ENCODE measurements at places on chromosomes 12 and 14.

DNA sequence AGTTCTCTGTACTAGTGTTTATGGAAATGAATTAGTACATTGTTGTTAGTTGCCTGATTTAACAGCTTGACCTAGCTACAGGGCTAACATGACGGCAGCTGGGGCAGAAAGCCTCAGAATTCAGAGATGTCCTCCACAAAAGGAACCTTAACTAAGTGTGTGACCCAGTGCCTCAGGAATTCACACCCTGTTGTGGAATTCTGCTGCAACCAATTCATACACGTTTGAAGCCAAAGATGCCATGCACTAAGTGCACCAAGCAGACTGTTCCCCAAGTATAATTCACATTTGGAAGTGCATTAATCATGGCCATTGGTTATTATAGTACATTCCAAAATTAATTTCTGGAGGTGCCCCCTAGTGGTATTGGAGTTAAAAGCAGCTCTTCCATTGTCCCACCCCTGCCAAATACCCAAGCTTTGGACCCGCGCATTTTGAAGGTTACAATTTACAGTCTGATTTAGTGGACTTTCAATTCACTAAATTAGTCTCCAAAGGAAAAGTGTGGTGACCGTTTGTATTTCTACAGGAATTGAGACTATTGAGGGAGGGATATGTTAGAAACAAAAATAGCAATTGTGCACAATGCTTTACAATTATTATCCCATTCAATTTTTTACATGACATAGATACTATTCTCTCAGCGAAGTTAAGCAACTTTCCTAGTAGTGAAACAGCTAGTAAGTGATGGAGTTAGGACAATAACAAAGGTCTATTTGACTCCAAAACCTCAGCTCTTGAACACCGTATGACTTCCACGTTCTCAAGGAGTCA is 85.9 kb downstream of the PAX9 start:
- no peak for DNase-seq

DNA sequence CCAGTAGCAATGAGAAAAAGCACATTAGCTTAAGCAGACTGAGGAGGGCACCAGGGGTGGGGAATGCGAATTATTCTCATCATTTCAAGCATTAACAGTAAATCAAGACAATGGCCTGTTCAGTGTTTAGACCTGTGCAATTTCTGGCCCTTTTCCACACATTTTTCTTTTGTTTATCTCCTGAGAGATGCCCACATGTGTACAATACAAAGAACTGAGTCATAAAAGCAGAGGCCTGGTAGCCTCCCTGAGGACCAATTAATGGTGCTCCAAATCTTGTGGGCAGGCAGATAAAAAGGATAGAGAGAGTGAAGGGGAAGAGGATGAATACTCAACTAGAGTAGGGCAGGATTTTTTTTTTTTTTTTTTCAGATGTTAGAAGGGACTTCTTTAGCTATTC is 480.8 kb downstream of the RERGL start:
- no peak for DNase-seq

- no peak for DNase-seq
Measured at GRCh38 chr14:77055306-77055705, 26.8 kb upstream of the IRF2BPL start.

DNA sequence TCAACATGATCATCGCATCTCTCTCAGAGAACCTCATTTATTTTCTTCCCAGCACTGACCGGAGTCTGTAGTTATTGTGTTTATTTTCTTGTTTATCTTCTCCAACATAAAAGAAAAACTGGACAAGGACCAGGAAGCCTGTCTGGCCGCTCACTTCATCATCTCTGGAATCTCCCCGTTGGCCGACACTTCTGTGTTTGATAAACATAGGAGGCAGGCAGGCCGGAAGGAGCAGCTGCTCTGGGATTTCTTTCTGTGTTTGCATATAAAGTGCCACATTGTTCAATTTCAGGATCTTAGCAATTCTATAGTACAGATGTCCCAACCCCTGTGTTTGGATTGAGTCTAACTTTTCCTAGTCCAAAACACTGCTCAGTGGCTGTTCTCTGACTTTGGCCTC is 53.3 kb downstream of the ACACB start:
- DNase-seq = no peak

- DNase-seq = no peak
Measured at GRCh38 chr12:79121486-79121885, 256.9 kb downstream of the SYT1 start.

GRCh38 chr12:122124370-122124769 is 45.8 kb downstream of the MLXIP start:
- DNase-seq = no peak

- DNase-seq = no peak
Measured at GRCh38 chr14:55819610-55820304, 239.8 kb downstream of the KTN1 start.

DNA sequence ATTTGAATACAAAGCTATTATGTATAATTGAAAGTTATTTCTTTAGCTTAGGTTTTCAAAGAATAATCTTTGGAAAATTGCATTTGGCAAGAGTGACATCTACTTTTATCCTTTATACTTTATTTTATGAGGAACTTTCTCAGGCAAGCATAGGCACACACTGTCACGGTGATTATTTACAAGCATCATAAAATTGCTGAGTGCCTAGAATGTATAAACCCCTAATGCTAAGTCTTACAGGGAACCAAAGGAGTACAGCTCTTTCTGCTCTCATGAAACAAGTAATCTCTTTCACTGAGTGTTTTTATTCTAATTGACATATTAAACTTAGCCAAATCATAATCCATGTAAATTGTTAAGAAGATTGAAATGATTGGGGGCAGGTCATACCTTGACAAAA is 154.9 kb downstream of the FSCB start:
- no peak for DNase-seq

- no peak for DNase-seq
Measured at GRCh38 chr14:80325112-80325511, 113.8 kb upstream of the DIO2 start.

- DNase-seq = no peak
Measured at GRCh38 chr12:89208661-89209096, 143.6 kb downstream of the DUSP6 start.

GRCh38 chr12:114003286-114003685 is 37.2 kb upstream of the RBM19 start:
- DNase-seq = no peak

DNA sequence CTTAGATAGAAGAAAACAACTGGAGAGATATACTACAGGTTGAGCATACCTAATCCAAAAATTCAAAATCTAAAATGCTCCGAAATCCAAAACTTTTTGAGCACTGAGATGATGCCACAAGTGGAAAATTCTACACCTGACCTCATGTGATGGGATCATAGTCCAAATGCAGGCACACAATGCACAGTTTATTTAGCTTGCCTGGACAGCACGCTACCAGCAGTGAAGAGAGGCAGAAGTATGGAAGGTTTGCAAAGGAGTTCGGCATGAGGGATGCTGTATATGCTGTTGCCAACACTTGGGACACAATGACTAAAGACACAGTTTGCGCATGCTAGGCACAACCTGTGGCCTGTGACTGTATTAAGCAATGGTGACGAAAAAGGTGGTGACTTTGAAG is 58.1 kb upstream of the CAND1 start:
- DNase-seq = no peak

GRCh38 chr12:105107171-105107493 is 399 bp upstream of the WASHC4 start:
- no peak for DNase-seq

DNA sequence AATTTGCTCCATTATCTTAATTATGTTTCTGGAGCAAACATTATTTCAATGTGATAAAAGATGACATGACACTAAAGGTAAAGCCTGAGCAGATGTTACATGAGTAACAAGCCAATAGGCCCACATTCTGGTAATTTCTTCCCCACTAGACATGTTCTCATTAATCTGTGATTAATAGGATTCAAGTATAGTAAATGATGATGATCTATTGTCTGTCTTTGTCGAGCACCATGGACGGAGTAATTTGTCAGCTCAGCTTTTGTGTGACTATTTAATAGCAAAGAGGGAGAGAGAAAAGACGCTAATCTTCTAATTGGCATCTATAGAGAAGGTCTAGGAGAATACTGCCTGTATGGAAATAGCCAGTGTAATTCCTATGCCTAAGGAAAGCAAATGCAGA is 62.2 kb upstream of the INSM2 start:
- DNase-seq = no peak

DNA sequence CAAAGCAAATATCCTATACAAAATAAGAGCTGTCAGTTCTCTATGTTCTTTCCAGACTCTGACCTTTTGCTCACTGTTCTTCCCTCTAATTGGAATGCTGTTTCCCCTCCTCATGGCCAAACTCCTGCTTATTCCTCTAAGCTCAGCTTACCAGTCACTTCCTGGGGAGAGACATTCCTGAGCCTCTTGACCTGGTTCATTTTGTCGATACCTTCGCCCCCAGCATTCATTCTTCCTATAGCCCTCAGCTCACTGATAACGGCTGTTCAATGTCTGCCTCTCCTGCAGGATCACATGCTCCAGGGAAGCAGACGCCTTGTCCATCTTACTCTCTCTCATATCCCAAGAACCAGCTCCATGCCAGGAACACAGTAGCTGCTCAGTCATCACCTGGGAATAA is 431.0 kb downstream of the MED13L start:
- DNase-seq = no peak

DNA sequence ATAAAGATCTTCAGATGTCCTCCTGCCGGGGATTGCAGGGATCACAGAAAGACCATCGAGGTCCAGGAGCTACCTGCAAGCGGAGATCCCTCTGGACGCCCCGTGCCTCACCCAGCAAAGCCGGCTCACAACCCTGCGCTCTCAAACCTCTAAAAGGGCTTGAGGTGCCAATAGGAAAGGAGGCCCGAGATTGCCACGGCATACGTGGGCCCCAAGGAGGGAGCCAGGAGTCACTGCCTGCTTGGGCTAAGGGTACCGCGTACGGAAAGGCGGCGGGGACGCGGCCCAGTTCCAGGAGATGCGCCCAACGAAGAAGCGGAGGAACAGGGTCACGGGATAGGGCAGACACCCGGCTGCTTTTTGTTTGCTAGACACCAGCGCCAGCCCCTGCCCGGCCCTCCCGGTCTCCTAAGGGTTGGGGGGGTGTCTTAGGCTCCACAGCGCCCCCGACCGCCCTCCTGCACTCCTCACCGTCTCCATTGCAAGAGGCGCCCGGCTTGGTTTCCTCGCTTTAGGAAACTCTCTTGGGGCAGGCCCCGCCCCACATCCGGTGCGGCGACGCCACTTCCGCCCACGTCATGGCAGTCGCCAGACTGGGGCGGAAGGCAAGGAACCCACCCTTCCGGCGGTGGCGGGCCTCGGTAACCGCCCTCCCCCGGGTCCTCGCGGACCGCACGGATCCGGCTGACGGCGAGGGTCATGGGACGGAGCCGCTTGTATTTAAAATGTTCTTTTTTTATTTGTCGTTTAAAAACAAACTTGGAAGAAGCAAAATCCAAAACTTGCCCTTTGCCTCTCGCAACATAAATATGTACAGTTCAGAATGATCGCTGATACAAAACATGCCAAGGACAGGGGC is at the start of gene PRKAG1:
Gene PRKAG1, minus strand, starts transcription at position 516 of the 859 bp plus-strand sequence. Its CDS starts 36 bp downstream, at position 480.
- peak; percentile 85 for DNase-seq

GRCh38 chr12:85060916-85061315 is 24.8 kb downstream of the LRRIQ1 start:
- no peak for DNase-seq

- no peak for DNase-seq
Measured at GRCh38 chr14:77708749-77709148, 846 bp downstream of the SLIRP start.

DNA sequence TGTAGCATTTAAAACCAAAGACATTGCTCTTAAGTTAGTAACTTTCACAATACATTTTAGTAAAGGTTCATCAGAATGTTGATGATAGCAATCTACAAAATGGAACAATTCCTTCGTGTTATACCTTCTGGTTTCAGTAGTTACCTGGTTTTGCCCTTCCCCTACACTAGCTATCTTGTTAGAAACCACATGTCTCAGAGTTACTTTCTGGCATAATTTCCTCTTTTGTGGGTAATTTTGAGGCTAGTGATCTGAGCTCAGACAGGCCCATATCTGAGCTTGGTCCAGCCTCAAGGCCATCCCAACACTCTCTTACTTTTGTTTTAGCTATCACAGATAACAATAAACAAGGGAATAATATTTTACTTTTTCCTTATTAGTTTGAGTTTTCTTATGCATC is 196.9 kb downstream of the KITLG start:
- no peak for DNase-seq

DNA sequence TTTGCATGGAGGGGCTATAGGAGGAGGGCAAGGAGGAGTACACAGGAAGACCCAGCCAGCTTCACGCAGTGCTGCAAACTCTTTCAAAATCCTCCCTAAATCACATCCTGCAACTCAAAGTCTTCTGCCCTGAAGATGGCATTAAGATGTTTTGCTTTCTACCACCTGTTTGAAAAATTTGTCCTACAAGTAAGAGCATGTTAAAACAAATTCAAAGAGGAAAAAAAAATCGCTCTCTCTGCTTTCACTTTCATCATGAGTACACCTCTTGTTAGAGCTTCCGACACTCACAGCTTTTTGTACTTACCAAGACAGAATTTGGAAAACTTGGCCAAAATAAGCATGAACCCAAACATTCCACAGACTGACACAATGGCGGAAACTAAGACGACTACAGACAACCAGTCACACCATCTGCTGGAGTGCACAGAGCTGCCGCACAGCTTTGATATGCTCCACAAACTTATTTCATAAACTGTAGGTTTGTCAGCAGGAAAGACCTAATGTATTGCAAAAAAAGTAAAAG is 21.3 kb downstream of the GCH1 start:
- DNase-seq = no peak

- no peak for DNase-seq
Measured at GRCh38 chr12:68042212-68042699, 53.0 kb downstream of the IFNG-AS1 start.

GRCh38 chr12:12387501-12387900 is 30.6 kb downstream of the BORCS5 start:
- no peak for DNase-seq

DNA sequence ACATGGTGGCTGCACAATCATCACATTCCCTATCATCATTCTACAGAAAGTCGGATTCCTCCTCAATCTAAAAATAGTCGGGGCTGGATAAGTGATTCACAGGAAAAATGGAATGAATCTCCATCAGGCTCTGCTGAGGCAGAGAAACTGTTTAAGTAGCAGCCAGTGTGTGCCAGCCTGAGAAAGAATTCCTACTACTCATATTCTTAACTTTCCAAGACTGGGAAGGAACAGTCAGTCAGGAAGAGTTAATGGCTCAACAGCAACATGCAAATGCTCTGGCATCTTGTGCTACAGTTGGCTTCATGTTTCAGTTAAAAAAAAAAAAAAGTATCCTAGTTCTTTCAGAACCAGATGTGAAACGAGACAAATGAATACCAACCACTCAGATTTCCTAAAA is 187.0 kb downstream of the GRIP1 start:
- DNase-seq = no peak

GRCh38 chr12:17810399-17810798 is 279.6 kb downstream of the RERGL start:
- DNase-seq = no peak

Data from stimulated activated CD8-positive, alpha-beta memory T cell treated with anti-CD3 and anti-CD28 coated beads, Interleukin-4, amount 100 ng/mL, for 1 hour (primary cell).